Stimulated activated CD8-positive, alpha-beta memory T cell treated with anti-CD3 and anti-CD28 coated beads, Interleukin-2, amount 100 ng/mL, for 48 hours (primary cell): ENCODE measurements at places on chromosomes 1 and 21.

DNA sequence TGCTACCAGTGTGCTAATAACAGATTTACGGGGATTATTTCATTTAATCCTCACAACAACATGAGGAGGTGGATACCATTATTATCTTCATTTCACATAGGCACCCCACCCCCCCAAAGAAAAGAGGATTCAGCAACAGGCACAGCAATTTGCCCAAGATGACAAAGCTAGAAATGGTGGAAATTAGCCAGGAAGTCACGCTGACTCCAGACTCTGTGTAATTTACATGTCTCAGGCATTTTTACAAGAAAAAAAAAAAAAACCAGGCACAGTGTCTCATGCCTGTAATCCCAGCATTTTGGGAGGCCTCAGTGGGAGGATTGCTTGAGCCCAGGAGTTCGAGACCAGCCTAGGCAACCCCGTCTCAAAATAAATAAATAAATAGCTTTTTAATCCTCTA, 37.5 kb upstream of the PRDM2 start:
- no peak for DNase-seq

GRCh38 chr1:157829210-157829609, 9.3 kb upstream of the FCRL1 start:
- DNase-seq: no peak

DNA sequence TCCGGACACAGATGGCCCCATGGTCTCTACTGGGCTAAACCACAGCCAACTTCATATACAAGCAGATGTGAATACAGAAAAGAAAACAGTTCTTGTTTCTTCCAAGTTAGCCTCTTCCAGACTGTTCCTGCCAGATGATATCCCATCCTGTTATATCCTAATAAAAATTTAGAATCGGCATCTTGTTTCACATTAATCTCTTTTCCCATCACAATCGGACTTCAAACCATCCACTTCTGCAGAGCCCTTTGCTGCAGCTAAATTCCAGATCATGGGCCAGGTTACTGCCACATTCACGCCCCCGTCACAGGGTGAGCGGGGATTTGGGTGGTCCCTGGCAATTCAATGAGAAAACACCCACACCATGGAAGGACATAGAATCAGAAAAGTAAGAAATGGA, 57.2 kb downstream of the NPHP4 start:
- DNase-seq: no peak

- no peak for DNase-seq
These were observed 95.7 kb upstream of the SIM2 start for GRCh38 chr21:36603221-36603620.

DNA sequence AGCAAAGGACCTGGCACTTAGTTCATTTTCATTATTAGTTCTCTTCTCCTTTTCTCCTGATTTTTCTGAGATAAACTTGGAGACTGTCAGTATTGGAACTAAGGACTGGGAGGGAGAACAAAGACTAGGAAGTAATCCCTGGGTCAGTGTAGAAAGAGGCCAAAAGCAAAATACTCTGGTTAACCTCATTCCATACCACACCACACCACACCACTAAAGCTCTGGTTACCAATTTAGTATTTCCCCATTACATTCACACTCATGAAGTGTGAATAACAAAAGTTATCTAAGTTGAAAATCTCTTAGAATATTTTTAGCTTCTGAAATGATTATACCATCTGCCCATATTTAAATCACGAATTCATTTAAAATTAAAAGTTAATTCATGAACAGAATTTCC, 68.9 kb upstream of the DMRTA2 start:
- DNase-seq: no peak

DNA sequence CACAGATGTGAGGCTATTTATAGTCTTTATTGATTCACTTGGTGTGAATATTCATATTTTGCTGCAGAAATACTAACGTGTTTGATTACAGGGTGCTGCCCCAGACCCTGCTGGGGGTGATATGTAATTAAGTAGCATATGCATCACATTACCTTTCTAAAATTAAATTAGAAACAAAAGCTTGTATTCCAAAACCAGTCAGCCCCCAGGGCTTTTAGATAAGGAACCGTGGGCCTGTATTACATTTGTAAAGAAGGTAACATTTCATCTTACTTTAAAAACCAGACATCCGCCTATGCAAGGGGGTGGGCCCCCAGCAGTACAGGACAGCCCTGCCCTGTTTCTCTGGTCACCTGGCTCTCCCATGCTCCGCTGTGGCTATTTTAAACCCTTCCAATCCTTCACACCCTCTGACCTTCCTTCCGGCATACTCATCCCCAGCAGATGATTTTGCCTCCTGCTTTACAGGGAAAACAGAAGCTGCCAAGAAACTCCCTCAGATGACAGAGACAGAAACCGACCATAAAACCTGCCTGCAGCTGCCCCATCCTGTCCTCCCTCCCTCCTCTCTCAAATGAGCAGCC, 22.0 kb upstream of the KCNC4 start:
- DNase-seq: no peak

- no peak for DNase-seq
These were observed 109.2 kb downstream of the CSMD2 start for GRCh38 chr1:34055818-34056217.

DNA sequence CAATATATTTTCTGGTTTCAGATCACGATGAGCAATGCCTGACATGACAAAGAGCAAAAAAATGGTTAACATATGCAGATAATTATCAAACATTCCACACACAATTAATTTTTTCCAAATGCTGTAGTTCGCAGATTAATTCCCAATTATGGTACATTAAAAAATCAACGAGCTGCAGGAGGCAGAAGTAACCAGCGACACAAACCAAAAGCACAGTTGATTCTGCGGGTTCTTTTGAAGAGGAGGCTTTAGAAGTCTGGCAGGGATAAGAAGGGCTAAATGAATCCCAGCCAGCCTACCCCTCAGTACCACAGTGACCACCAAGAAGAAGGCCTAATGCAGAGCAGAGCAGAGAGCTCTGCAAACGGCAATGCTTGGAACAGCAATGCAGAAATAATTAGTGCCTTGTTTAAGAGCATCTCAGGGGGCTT, 17.0 kb upstream of the KNCN start:
- no peak for DNase-seq

DNA sequence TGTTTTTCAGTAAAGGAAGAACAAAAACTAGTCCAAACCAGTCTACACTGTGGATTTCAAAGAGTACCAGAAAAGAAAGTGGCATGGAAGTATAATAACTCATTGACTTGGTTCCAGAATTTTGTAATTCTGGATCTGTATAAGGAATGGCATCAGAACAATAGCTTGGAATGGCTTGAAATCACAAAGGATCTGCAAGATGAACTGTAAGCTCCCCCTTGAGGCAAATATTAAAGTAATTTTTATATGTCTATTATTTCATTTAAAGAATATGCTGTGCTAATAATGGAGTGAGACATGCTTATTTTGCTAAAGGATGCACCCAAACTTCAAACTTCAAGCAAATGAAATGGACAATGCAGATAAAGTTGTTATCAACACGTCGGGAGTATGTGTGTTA, 21.3 kb downstream of the CHODL start:
- DNase-seq: no peak

DNA sequence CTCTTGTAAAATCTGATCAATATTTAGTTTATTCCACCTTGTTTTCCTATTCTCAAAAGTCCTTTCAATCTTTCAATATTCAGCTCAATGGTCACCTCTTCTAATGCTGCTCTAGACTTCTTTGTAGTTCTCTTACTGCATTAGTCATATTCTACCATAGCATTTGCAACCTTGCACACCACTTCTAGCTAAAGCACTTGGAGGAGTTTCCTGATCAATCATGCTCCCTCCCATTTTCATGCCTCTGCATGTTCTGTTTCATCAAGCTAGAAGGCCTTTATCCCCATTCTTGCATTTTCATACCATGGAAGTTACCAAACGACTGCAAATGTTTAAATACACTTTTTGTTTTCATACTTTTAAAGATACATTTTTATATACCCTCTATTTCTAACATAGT, 72.1 kb downstream of the SLC5A9 start:
- no peak for DNase-seq

DNA sequence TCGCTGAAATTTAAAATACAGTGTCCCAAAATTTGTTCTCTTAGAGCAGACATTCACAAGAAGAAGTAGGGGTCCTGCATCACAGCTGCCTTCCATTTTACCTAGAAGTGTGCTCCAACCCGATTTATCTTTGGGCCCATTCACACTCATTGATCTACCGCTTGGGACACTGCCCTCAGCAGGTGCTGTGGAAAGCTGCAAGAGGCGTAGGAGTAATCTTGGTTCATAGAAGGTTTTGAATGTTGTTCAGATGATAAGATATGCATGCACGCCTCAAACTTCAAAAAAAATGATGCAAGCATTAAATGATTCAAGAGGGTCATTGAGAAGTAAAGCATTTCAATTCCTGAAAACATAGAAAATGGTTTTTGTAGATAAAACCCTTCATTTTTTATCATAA, 18.6 kb upstream of the C1orf105 start:
- DNase-seq: no peak

DNA sequence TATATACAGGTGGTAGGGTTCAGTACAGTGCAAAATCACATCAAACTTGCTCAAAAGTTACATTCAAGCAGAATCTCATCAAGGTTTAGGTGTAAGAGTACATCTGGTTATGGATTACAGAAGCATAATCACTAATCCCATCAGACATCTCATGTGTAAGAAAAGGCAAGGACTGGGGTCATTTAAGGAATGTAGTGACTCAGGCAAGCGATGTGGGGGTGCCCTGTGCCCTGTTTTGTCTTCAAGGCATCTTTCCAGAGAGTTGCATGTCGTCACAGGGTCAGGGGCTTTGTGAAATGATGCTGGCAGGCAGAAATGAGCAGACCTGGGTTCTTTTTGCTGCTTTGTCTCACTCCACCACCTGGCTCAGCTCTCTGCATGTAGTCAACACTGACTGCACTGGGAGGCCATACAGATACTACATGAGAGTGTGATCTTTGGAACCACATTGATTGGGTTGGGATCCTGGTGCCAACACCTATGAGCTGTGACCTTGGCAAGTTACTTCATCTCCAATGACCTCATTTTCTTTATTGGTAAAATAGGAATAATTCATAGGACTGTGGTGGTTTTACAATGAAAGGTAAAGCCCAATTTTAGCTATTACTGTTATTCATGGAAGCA, 8.2 kb upstream of the HHIPL2 start:
- DNase-seq: no peak
